CD4-positive, alpha-beta T cell treated with Interleukin-1 beta for 1 hour (primary cell): ENCODE measurements at places on chromosomes 1 and 21.

DNA sequence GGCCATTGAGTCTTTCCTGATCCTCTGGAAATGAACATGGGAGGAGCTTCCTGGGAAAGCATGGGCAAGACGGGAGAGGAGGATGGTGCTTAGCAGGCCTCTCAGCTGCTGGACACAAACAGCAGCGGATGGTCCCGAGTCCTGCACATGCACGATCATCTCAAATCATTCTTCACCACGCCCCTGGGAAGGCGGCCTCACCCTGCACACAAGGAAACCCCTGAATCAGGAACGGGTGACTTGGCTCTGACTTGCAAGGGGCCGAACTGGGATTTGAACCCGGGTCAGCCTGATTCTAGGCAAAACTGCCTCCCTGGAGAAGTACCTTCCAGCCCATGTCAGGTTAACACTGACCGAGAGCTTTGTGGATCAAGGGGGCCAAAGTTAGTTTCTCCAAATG lies 134.8 kb upstream of the WNT4 start:
- DNase-seq = no peak

DNA sequence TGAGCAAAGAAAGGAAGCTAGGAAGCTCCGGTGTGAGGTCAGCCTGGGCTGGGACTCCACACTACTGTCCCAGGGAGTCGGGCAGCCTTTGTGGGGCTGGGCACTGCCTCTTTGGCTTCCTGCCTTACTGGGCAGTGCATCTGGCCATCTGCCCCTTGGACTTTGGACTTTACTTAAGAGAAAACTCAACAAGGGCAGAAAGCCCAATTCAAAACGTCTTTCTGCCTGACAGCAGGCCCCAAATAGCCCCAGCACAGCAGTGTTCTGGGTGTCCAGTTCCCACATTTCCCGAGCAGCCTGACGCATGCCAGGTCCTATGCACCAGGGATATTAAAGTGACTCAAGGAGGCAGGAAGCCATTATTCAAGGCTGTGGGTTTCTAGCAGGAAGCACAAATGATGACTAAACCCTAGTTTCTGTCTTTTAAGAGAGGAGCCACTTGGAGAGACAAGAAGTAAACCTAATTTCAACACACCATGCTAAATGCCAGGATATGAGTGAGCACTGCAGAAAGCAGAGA lies 37.9 kb upstream of the EDEM3 start:
- no peak for DNase-seq

DNA sequence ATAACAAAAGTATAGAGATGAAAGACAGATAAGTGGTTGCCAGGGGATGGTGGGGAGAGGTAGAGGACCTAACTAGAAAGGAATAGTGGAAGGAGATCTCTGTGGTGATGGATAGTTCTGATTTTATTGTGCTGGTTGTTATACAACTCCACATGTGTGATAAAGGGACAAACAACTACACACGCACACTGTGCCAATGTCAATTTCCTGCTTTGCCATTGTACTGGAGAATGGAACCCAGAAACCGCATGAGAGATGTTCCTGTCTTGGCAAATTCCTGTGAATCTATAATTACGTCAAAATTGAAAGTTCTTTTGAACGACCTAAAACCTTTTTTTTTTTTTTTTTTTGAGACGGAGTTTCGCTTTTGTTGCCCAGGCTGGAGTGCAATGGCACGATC lies 11.0 kb downstream of the TNFRSF9 start:
- peak; percentile 34 for DNase-seq

GRCh38 chr1:208569181-208569580 lies 325.0 kb upstream of the PLXNA2 start:
- DNase-seq = no peak

GRCh38 chr1:112439592-112439991 lies 43.6 kb downstream of the CTTNBP2NL start:
- no peak for DNase-seq

GRCh38 chr1:155910621-155911121 lies 478 bp downstream of the RIT1 start:
- peak; percentile 29 for DNase-seq

GRCh38 chr1:229217716-229218115 lies 53.2 kb upstream of the RAB4A start:
- DNase-seq = no peak

- DNase-seq = no peak
These were observed 86.4 kb upstream of the LYST start for GRCh38 chr1:235952950-235953615.

GRCh38 chr21:32918478-32919120 lies 107.1 kb upstream of the OLIG2 start:
- no peak for DNase-seq

DNA sequence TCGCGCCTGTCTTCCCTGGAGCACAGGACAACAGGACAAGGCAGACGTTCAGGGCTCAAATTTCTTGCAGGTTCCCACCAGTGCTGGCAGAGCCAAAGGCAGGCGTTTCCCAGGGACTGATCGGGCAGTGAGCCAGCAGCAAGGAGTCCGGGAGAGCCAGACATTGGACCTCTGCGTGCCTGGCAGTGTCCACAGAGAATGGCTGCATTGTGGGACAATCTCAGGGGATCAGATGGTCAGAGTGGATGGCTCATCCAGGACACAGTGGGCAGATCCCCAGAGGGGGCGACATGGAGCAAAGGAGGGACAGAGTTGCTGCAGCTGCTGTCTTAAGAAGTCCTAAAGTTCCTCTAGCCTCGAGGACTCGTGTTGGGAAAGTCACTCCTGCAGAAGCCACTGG lies 4.6 kb downstream of the TMEM63A start:
- peak; percentile 27 for DNase-seq

DNA sequence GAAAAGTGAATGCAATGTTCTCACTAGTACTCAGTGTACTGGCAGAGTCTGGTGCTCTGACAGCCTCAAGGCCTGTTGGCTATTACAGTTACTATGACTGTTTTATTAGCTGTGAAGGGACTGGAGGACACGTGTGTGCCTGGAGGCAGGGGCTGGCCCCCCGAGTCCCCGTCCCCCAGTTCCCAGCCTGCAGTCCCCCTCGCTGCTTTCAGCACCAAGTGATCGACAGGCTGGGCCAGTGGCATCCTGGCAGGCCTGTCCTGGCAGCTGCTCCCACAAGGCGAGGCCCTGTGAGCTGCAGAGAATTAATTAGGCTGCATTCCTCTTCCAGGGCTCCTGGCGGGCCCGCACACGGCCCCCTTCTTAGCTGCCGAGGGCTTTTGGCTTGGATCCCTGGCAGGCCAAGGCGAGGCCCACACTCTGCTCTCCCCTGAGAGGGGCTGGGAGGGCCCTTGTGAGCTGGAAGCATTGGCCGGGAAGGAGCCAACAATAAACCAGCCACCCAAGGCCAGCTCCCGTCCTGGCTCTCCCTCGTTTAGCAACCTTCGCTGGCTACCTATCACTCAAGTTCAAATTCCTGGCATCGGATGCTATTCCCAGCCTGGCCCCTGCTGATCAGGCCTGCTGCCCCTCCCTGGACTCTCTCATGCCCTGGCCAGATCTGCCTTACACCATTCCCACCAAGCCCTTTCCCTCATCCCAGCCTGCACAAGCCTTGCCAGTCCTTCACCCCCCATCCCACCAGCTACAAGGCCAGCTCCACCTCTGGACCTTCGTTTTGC lies 9.8 kb downstream of the EDN2 start:
- DNase-seq = no peak
